Stimulated activated CD4-positive, alpha-beta T cell treated with anti-CD3 and anti-CD28 coated beads, Interleukin-1b, Interleukin-23, amount 100 ng/mL, for 1 hour (primary cell): ENCODE measurements at places on chromosomes 12 and 14.

DNA sequence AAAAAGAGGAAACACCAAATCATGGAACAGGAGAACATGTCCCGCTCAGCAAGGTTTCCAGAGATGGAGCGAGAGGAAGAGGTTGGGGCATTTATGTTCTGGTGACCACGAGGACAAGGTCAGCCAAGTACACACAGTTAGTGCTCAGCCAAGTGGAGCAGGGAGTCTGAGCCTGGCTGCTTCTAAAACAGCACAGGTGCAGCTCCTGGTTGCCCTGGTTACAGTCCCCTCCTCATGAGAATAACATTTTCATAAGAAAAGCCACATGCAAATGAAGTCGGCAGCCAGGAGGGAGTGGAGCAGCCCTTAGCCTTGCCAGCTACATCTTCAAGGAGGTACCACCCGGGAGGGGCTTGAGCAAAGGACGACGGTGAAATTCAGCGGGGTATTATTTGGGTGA, 81.8 kb downstream of the NOS1 start:
- no peak for DNase-seq

- DNase-seq = no peak
Observed at GRCh38 chr14:99673305-99674063, 10.6 kb upstream of the CYP46A1 start.

- no peak for DNase-seq
Observed at GRCh38 chr12:51904951-51905470, 2.3 kb upstream of the ACVRL1 start.

DNA sequence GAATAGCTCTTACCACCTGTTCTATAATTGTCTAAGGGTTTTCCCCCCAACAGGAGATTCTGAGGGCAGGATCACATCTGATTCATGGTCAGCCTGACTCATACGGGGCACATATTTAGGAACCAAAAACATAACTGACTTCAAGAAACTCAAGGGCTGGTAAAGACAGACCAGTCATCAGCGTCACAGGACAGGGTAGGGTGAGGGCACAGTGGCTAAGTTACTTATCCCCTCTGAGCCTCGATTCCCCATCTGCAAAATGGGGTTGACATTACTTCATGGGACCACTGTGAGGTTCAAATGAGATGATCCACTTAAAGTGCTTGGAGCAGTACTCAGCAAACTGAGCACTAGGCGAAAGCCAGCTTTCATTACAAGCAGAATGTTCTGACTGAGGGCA, 606 bp downstream of the CINP start:
- DNase-seq = peak; percentile 17

DNA sequence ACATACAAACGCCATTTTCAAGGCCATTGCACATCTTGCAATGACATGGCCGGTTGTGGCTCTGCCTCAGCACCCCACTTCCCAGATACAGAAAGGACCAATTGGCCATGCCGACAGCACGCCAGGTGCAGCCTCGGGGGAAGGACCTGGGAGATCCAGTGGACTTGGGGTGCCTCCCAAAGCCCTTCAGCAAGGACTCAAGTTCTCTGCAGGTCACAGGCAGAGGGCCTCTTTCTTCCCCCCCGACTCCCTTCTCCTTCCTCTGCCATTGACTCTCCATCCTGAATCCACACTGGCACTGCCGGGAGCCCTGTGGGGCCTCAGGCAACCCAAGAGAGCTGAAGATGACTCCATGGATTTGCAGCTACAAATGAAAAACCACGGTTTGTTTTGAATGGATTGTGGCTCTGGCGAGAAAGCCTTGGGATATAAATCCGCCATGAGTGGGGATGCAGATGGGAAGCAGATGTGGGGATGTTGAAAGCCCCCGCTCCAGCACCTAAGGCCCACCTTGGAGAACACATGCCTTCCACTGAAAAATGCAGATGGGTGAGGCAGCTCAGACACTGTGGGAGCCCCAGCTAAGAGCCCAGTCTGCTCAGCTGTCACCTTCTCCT, 35.1 kb upstream of the LTBP2 start:
- DNase-seq = no peak

DNA sequence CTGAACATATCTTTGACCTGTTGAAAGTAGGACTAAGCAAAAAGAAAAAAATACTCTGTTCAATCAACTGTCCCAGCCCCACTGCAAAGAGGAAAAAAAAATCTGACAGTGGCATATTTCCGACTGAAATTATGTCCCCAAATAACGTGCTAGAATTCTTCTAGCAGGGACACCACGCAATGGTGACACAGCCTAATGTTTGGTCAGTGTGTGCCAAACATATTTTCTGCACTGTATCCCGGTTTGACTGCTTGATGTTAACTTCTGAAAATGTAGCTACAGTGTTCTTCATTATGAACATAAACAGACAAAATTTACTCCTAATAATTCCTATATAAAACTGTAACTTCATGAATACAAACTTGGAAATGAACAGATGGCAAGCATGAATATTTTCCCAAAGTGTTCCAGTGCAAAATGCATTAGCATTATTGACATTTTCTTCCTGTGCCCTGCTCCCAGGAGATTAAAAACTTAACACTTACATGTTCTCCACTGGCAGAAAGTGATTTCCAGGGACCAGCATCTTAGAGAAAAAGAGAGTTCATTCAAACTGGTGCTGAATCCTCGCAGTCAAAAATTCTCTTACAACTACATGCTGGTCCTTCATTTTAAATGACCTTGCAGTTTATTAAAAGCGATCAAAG, 72.4 kb upstream of the SYT1 start:
- DNase-seq = no peak

- no peak for DNase-seq
Observed at GRCh38 chr12:13718271-13718670, 263.1 kb downstream of the GRIN2B start.

- no peak for DNase-seq
Observed at GRCh38 chr12:127182018-127182417, 1085.0 kb upstream of the TMEM132C start.

DNA sequence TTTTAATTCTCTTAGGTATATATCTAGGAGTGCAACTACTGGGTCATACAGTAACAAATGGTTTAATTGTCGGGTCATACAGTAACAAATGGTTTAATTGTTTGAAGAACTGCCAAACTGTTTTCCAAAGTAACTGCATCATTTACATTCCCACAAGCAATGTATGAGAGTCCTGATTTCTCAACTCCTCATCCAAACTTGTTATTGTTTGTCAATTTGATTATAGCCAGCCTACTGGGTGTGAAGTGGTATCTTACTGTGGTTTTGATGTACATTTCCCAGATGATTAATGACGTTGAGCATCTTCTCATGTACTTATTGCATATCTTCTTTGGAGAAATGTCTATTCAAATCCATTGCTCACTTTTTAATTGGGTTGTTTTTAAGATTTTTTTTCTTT, 67.6 kb upstream of the CFL2 start:
- no peak for DNase-seq

GRCh38 chr14:104715416-104715815, 8.6 kb upstream of the ADSS1 start:
- DNase-seq = no peak

- no peak for DNase-seq
Observed at GRCh38 chr14:66281036-66281776, 205.0 kb upstream of the CCDC196 start.

- no peak for DNase-seq
Observed at GRCh38 chr14:63269561-63270225, 49.0 kb downstream of the GPHB5 start.

GRCh38 chr12:100127766-100128511, 14.7 kb downstream of the BLTP3B start:
- no peak for DNase-seq

GRCh38 chr12:56317675-56318074, 1.9 kb upstream of the CNPY2 start:
- DNase-seq = no peak

DNA sequence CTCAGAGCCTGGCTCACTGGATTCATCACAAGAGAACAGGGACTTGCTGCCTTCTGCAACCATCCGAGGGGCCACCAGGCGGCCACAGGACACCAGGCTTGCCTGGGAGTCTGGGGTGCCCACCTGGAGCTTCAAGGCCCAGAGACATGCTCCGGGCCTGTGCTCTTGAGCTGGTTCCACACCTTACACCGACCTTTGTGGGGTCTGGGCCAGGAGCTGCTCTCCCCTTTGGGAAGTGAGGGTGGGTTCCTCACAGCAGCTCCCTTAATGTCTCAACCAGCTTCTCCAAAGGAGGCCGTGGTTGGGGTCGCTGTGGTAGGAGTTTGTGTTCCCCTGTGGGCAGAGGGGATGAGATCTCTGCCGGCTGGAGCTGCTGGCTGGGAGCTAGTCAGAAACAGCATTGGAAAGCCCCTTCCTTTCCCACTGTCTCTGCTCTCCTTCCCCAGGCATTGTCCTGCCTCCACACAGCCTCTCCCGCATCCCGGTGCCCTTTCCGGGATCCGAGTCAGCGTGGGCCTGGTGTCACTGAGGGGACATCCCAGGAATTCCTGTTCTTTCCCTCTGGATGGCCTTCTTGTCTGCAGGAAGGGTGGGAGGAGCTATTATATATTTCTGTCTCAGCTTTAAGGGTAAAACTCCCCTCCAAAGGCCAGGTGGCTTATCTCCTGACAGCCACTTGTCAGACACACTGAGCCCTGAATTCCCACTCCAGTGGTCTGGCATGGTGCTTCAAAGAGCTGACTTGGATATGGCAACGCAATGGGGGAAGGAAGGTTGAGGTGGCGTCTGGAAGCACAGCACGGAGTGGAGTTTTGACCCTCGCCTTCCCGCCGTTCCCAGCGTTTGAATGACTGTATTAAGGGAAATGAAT, 5.1 kb upstream of the PAPLN start:
- DNase-seq = no peak

GRCh38 chr12:11085419-11085818, 6.7 kb downstream of the TAS2R43 start:
- no peak for DNase-seq

- no peak for DNase-seq
Observed at GRCh38 chr12:64797156-64797555, 27.3 kb upstream of the TBC1D30 start.

DNA sequence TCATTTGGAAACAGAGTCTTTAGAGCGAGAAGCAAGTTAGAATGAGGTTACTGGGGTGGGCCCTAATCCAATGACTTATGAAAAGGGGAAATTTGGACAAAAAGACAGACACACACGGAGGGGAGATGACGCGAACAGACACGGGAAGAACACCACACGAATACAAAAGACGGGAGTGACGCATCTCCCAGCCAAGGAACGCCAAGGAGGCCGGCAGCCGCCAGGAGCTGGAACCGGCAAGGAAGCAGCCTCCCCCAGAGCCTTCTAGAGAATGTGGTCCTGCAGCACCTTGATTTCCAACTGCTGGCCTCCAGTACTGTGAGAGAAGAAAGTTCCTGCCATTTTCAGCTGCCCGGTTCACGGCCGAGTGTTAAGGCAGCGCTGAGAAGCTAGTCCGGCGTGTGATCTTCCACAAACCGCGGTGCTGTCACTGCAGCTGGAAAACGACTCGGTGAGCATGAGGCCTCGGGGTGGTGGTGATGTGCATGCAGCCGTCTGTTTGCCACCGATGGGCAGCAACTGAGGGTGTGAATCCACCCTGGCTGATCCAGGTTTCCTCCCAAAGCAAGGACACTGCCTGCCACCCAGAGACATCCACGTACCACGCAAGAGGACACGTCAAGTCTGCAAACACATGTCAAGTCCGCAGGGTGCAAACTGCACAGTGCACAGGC, 124.5 kb downstream of the NCOR2 start:
- DNase-seq = no peak

GRCh38 chr12:100017056-100017455, 32.3 kb upstream of the ANKS1B start:
- no peak for DNase-seq

- DNase-seq = no peak
Observed at GRCh38 chr12:39574785-39575497, 44.7 kb downstream of the ABCD2 start.

- no peak for DNase-seq
Observed at GRCh38 chr14:54535646-54536045, 25.9 kb downstream of the CGRRF1 start.

DNA sequence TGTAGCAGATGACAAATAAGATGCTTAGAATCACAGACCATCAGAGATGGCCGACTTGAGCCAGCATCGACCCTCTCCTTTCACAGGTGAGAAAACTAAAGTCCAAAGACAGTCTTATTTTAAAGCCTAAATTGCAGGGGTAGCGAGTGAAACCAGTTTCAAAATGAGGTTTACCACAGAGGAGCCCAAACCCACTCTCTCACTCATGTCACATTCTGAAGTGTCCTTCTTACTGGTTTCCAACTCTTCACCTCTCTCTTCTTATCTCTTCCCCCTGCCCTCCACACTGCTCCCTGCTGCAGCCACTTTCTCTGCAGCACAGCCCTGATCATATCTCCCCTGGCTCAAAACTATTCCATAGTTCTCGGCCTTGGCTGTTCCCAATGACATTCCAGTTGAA, 57.0 kb upstream of the NID2 start:
- DNase-seq = no peak

- no peak for DNase-seq
Observed at GRCh38 chr14:45212231-45212630, 40.8 kb downstream of the MIS18BP1 start.

DNA sequence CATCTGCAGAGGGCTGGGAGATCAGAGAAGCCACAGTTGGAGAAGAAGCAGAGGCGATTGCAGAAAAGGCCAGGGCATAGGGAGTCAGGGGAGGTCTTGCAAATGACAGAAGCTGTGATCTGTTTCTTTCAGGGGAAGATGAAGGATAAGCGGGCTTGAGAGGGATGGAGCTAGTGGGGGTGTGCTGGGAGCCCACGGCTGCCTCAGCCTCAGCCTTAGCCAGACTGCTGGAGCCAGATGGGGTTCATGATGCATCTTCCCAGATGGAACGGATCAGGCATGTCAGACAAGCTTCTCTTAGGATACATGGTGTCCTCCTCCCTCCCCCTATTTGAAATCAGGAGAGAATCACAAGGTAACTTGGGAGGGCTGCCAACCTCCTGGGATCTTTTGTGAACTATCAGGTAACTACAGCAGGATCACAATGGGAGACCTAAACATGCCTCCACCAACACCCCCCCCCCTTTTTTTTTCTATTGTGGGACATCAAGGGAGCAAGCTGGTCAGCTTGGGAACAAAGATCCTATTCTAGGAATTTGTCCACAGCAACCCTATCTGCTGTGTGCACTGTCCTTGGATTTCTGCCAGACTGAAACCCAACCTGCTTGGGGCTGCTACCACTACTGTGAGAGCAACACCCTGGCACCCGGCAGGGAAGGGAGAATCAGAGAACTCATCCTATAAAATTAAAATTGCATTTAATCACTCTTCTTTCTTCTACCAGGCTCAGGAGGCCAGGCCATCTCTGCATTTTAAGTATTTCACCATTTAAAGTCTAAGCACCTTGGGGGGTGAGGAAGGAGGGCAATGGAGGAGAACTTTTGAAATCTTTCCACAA, 10.7 kb upstream of the ATP2A2 start:
- no peak for DNase-seq

GRCh38 chr12:30063435-30063945, 279.7 kb upstream of the TMTC1 start:
- DNase-seq = no peak

DNA sequence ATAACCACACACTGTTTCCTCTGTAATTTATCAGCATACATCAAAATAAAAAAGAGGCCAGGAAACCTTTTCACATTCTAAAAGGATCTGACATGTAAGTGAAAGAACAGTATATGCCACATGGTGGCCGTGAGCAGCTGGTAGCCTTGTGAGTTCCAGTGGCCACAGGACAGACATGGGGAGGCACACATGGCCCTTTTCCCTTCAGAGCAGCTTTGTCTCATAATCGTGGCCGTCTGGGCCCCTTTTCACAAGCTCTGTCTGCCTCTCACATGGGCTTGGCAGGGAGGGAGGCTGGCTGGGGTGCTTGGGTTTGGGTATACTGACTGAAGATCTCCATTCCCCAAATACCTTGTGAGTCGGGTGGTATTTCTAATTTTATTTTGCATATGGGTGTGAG, 1.5 kb upstream of the ZDHHC22 start:
- DNase-seq = no peak
